ENCODE measurements at places on chromosomes 2 and 18.

DNA sequence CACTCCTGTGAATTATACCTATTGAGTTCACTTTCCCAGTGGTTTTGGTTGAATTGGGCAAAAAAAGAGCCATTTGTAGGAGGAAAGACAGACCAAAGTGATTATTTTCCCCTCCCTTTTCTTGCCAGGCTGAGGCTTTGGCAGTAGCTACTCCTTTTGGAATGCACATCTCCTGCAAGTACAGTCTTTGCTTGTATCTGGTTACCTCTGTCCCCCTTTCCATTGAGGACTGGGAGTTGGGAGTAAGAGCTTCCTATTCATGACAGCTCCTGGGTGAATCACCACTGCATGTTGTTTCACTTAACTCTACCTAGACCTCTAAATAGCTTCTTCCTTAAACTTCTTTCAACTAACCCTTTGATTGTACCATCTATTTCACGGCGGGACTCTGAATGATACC, 695.3 kb upstream of the ZNF804A start:
- DNase-seq, result no peak

DNA sequence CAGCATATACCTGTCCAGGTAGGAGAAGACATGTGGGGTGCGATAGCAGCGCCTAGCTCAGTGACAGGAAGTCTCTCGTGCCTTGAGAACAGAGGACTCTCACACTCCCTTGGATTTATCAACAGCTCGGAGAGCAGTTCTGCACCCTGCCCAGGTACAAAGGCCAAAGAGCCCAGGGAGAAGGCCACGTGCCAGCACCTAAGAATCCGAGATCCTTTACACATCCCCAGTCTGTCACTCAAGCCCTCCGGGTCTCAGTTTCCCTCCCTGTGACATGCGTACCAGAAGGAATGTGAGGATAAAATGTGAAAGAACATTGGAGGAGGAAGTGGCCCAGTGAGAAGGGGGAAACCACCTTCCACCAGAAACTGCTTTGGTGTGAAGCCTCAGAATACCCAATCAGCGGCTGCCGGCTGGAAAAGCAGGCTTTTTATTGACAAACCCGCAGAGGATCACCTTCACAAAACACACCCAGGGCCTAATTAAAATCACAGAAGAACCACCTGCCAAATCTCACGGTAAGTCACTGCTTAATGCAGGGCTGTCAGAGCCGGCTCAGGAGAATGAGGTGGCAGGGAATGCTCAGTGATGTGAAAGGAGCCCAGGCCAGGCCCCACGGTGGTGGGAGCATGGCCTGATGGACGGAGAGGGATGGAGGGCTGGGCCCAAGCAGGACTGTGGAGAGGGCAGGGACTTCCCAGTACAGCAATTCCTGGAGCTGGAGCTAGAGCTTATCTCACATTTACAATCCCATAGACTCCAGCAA, 66.3 kb downstream of the MYO5B start:
- DNase-seq, result no peak

DNA sequence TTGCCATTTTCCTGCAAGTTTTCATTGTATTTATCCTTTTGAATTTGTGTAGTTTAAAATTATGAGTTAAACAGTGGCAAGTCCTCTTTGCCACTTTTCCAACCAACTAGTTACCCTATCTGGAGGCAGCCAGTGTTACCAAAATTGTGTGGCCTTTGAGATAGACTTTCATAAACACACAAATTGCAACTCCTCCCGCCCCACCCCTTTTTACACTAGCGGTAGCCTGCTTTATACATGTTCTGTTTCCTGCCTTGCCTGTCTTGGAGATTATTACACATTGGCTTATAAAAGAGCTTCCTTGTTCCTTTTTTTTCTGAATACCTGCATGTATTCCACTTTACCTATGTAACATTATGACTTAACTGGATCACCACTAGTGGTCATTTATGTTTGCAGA, 56.5 kb downstream of the RPIA start:
- no peak for DNase-seq

- DNase-seq, result no peak
Measured at GRCh38 chr2:189181706-189182105, 2.1 kb upstream of the COL5A2 start.

All from activated T-helper 9 cell treated with anti-CD3 and anti-CD28 coated beads, Interleukin-2, amount 50 U/mL, for 16 hours (primary cell).